Cardiac muscle cell (in vitro differentiated cells and primary cell): ENCODE measurements at places on chromosomes 13 and 19.

- H3K4me1 ChIP-seq = no peaks in the 10 kb centered on the region
- H3K4me3 ChIP-seq = no peak overlapping the region
- no peak overlapping the region for H3K27ac ChIP-seq
- H3K27me3 ChIP-seq = no peaks in the 10 kb centered on the region
Measured at GRCh38 chr13:95251641-95252040, 49.6 kb downstream of the ABCC4 start.

GRCh38 chr13:110616103-110617101 lies 1.1 kb downstream of the NAXD start:
- peak overlapping the region; percentile 76 for H3K4me3 ChIP-seq
- peaks cover 13% of the 10 kb centered on the region for H3K4me1 ChIP-seq
- no peaks in the 10 kb centered on the region for H3K36me3 ChIP-seq
- peak; percentile 38 for DNase-seq

DNA sequence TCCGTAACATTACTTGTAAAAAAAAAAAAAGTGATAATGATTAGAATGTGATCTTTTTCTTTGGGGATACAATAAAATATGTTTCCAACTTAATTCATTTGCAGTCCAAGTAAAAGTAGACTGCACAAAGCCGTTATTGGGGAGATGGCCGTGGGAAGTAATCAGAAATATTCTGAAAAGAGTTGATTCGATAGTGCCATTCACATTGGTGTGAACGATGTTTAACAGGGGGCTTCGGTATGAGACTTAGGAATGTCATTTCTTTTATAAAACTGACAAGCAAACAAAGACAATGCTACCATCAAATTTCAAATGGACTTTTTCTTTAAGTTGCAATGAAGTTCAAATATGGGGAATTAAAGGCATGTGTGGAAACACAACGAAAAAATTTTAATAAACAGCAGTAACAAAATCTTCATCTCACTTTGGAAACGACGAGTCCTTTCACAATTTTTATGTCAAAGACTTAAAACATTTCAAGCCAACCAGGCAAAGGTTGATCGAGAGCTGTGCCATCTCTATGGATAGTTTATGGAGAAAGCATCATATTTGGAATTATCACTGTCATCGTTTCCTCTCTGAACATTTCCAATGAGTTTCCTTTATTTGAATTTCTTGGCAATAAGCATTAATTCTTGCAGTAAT lies 1.7 kb upstream of the ZIC5 start:
- DNase-seq = peak; percentile 2
- H3K27me3 ChIP-seq = peaks cover 97% of the 10 kb centered on the region
- no peaks in the 10 kb centered on the region for H3K36me3 ChIP-seq
- H3K4me3 ChIP-seq = no peak overlapping the region
- no peaks in the 10 kb centered on the region for H3K4me1 ChIP-seq

GRCh38 chr13:39269411-39269810 lies 231.2 kb downstream of the NHLRC3 start:
- no peaks in the 10 kb centered on the region for H3K4me1 ChIP-seq
- no peak overlapping the region for H3K27ac ChIP-seq
- no peak overlapping the region for H3K4me3 ChIP-seq
- peak; percentile 5 for DNase-seq

DNA sequence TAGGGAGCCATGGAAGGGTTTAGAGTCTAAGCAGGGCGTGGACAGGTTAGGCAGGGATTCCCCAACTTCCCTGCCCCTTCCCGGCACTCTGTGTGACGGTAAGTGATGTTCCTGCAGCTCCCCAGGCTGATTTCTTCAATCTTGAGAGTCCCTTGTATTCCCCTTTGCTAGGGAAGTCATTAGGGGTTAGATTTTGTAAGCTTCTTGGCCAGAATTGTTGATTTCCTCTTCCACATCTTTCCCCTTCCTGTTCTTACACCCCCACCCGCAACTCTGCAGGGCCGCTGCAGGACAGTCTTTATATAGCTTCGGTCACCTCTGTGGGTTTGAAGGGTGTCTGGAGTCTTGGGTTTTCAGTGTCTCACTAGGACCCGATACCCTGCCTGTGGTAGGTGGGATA lies 10.6 kb upstream of the ADGRE1 start:
- no peak overlapping the region for H3K27ac ChIP-seq
- H3K36me3 ChIP-seq = no peaks in the 10 kb centered on the region
- no peak for DNase-seq
- H3K27me3 ChIP-seq = no peaks in the 10 kb centered on the region
- H3K4me3 ChIP-seq = no peak overlapping the region

DNA sequence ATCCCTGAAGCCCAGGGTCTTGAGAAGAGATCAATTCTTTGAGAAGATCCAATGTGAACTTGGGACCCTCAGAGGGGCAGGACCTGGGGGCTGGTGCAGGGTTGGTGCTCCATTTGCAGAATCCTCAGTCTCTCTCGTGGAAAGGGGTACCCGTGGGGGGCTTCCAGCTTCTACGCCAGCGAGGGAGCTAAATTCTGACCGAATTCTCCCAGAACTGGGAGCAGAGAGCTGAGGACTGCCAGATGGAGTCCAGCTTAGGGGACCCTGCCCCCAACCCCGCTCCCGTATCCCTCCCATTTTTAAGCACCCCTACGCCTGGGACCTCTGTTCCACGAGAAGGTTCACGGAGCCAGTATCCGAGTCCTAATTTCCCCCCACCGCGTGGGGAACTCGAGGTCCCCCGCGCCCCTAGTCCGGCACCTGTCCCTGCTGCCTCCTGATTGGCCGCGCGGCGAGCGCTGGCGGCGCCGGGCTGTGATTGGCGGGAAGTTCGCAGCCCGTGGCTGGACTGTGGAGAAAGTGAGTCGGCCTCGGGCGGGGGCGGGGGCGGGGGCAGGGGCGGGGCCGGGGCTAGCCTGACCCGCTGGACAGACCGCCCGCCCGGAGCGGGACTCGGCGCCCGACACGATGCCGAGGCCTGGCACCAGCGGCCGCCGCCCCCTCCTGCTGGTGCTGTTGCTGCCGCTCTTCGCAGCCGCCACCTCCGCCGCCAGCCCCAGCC lies 4.4 kb upstream of the LTBP4 start:
- H3K27ac ChIP-seq = no peak overlapping the region
- H3K4me1 ChIP-seq = peaks cover 20% of the 10 kb centered on the region
- peak; percentile 84 for DNase-seq
- peak overlapping the region; percentile 39 for H3K4me3 ChIP-seq

DNA sequence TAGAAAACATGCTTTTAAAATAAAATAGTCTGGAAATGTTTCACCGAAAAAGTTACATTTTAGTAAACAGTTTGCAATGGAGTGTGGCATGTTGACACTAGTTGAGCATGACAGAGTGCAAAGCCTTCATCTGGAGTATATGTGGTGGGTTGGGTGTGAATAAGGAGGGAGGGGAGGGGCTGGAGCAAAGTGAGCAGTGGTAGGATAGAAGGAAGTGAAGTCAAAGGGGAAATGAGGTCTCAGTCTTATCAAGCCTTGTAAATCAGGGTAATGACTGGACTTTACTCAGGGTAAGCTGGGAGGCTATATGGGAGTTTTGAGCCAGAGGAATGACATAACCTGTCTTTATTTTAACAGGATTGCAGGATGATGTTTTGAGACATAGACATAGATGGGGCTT lies 222.8 kb downstream of the PCDH20 start:
- H3K4me1 ChIP-seq = no peaks in the 10 kb centered on the region
- H3K27me3 ChIP-seq = no peaks in the 10 kb centered on the region
- H3K27ac ChIP-seq = no peak overlapping the region
- no peaks in the 10 kb centered on the region for H3K36me3 ChIP-seq

DNA sequence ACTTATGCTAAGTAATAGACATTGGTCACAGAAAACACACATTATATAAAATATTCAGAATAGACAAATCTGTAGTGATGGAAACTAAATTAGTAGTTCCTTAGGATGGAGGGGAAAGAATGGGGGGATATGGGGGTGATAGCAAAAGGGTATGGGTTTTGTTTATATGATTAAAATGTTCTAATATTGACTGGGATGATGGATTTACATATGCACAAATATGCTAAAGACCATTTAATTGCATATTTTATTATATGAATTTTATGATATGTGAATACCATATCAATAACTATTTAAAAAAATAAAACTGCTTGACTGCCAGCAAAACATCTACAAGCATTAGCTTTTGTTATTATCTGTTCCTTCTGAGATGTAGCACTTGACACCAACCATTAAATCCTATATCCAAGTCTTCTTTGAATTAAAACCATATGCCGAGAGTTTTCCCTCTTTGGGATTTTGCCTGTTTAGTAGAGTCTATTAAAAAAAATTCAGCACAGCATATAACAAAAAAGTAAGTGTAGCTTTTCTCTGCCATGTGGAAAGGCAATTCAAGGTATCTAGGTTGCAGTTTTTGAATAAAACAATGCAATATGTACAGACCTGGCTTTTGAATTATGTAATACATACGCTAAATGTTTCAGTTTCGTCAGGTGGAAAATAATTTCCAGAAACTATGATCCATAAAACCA lies 2584.1 kb upstream of the PCDH20 start:
- H3K4me3 ChIP-seq = no peak overlapping the region
- H3K4me1 ChIP-seq = no peaks in the 10 kb centered on the region
- no peaks in the 10 kb centered on the region for H3K36me3 ChIP-seq
- no peak for DNase-seq
- no peak overlapping the region for H3K27ac ChIP-seq

GRCh38 chr13:51665456-51665855 lies 81.2 kb downstream of the WDFY2 start:
- no peak overlapping the region for H3K4me3 ChIP-seq
- H3K4me1 ChIP-seq = no peaks in the 10 kb centered on the region
- no peaks in the 10 kb centered on the region for H3K27me3 ChIP-seq
- no peaks in the 10 kb centered on the region for H3K36me3 ChIP-seq

DNA sequence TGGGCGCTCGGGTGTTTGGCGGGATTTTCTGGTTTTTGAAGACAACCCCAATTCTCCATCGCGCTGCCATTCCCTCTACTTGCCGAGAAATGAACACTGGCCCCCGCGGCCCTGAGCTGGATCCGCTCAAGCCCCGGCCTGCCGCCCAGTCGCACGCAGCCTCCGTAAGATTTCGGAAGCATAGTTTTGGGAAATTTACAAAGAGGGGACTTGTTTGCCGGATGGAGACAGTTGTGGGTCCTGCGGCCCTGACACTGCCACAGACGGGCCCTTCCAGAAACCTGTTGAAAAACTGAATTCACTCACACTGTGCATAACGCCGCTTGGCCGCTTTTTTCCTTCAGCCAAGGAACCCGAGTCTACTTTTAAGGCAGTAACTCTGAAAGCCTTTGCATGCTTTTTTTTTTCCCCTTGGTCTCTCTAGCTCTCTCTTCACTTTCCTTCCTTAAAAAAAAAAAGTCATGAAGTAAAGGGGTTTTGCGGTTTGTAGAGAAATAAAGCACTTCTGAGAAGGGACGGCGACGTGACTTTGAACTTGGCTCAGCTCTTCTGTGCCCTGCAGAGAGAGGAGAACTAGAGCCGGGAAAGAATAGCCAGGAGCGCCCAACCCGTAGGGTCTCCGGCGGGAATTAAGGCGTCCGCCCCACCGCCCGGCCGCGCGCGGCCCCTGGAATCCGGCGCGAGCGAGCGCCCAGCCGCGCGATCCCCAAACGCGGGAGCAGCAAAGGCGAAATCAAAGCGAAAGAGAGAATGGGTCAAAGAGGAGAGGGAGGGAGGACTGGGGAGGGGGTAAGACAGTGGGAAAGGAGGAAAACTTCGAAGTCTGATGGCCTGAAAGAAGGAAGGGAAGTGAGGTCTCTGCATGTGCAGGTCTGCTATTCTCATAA lies 3.4 kb upstream of the ZIC2 start:
- no peak for DNase-seq
- peaks cover 97% of the 10 kb centered on the region for H3K27me3 ChIP-seq
- H3K4me3 ChIP-seq = peak overlapping the region; percentile 1
- H3K4me1 ChIP-seq = no peaks in the 10 kb centered on the region

- H3K36me3 ChIP-seq = no peaks in the 10 kb centered on the region
- H3K4me1 ChIP-seq = no peaks in the 10 kb centered on the region
- H3K27me3 ChIP-seq = no peaks in the 10 kb centered on the region
- no peak overlapping the region for H3K4me3 ChIP-seq
- DNase-seq = no peak
Measured at GRCh38 chr13:109804654-109805053, 18.3 kb upstream of the IRS2 start.

DNA sequence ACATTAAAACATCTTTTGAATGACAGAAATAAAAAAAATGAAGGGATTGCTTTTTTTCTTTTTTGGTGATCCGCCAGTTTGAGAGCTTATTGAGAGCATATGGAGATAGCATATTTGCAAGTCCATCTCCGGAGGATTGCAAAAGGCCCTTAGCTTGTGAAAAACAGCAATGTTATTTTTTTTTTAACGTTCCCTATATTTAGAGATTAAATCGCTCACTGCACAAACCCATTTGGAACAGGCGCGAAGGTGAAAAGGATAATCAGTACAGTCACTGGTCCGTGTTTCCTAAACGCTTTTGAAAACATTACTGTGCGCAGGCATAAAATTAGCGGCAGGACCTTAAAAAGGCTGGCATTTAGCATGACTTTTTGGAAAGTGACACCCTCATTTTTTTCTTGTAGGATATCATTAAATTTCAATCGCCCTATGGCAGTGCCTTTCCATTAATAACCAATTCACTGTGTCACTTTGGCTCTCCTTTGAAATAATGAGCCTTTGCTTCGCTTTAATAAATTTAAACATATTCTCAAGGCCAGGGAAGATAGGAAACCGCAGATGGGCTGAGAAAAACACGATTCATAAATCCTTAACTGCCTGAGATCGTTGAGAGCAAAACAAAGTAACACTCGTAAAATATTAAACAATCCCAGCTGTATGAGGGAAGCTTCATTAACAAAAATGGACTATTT lies 342.2 kb downstream of the DACH1 start:
- H3K36me3 ChIP-seq = no peaks in the 10 kb centered on the region
- H3K27ac ChIP-seq = no peak overlapping the region
- no peaks in the 10 kb centered on the region for H3K27me3 ChIP-seq
